ENCODE measurements at places on chromosomes 2 and 18.

GRCh38 chr18:78073275-78073674 lies 823.6 kb downstream of the GALR1 start:
- no peak for DNase-seq

DNA sequence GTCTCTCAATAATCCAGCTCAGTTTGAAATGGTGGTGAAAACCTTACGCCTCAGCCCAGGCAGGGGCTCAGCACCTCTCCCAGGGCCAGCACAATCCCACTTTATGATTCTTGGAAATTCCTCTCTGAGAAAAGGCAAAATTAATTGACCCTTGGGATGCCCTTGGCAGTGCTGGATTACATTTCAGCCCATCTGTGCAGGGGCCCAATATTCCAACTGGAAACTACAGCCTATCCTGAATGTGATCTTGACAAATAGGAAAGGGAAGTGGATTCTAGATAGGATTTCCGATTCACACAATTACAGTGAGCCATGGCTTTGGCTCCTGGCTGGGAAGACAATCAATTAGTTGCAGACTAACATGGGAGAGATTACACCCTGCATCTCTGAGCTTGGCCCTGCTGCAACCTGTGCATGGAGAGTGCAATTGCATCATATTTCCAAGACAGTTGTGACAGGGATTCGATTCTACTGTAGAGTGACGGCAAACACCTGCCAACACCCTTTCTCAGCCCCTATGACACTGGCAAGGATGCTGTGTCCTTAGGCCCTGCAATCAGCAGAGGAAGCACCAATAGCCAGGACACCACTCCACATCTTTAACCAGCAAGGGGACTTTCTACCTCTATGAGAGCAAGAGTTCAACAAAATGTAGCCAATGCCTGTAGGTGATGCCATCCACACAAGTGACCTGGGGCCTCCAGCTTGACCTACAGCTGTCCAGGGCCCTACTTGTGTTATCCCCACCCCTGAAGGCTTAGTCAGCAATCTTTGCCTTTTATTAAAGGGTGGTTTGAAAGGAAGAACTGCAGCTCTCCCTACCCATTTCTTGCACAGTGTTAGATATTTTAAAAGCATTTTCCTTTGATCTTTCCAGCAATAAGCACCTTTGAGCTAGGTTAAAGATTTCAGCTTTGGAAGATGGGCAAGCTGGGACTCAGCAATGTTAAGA lies 187.2 kb upstream of the HS6ST1 start:
- DNase-seq = no peak

DNA sequence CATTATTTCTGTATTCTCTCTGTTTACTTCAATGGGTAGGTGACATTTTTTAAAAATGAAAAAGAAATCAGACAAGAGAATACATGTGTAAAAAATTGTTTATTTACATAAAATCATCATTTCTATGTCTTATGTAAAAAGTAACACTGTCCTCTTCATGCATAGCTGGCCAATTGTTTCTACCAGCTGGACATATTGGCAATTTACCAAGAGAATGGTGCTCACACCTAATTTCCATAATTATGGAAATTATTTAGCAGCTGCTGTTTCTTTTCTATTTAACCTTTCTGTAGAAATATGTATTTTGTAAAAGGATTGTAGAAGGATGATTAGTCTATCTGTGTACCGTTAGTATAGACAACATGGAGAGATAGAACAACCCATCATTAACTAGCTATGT lies 791.9 kb downstream of the TRIB2 start:
- DNase-seq = no peak

DNA sequence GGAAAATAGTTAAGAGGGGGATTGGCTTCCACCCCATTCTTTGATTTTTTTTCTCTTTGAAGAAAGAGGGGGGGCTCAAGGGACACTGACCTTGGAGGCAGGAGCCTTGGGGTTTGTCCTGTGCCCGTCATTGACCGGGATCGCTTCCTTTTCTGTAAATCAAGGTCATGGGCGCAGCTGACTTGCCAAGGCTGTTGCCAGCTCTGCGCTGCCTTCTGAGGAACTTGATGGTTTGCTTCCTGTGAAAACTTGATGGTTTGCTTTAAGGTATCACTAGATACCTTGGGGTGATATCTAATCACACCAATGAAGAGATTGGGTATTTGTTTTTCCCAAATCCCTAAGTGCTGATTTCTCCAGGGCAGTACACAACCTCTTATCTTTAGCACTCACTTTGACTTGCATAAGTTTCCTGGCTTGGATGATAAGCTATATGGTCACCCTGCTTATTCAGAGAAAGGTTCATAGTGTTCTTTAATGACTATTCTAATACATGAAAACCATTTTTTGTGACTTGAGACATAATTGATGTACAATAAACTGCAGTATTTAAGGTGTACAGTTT lies 56.0 kb downstream of the DGKD start:
- no peak for DNase-seq

DNA sequence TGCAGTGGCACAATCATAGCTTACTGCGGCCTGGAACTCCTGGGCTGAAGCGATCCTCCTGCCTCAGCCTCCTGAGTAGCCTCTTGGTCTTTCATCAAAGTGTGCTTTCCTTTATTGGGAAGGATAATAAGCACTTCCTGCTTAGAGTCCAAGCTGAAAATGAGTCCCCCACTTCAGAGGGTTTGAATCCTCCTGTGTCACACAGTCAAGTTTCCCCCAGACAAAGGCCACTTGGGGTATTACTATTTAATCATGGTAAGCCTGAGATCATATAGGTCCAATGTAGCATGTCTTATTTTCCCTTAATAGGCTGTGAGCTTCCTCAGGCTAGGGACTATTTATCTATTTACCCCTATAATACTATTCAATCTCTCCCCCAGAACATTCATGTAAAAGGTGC lies 11.4 kb upstream of the KIAA2012 start:
- DNase-seq = no peak

DNA sequence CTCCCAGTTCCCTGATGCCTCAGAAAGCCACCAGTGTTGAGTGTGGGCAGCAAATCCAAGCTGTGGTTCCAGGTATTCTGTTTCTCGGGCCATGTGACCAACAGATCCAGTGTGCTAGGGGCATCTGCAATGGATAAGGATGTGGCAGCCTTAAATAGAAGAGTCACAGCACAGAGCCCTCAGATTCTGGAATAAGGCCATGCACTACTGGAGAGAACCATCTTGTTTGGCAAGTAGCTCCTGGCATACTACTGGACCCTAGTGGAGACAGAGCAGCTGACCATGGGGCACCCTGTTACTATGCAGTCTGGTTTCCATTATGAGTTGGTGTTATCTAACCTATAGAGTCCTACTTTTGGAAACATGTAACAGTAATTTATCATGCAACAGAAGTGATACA lies 53.3 kb upstream of the ZBTB7C start:
- no peak for DNase-seq

DNA sequence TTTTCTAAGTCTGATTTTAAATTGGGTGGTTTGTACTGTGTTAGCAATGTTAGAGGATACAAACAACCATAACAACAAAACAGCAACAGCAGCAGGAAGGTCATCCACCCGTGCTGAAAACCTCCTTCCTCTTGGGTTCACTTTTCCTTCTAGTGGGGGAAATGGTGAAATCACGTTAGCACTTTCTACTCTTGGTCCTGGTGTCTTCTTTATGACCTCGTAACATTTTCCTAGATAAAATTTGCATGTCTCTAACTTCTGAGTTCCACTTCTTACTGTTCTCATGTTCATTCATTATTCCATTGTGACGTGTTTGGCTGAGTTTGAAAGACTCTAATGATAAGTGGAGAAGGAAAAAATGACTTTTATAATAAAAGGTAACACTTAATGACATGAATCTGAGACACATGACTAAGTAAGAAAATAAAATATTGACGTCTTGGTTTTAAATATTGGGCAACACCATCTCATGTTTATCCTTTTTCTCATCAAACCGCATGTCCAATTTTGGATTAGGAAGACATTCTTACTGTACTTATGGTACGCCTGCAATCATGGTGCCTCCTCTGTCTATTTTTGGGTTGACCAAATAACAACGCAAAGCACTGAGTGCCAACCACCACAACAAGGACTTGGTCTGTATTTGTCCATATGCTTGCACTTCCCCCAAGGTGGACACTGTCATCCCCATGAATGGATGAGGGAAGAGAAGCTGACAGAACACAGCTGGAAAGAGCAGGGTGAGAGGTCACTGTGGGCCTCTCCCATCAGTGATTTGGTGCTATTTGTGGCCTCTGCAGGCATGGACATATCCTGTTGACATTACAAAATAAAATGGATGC lies 25.7 kb upstream of the IL1R1 start:
- DNase-seq = peak; percentile 41

- no peak for DNase-seq
These were observed 15.5 kb upstream of the STON1 start for GRCh38 chr2:48514348-48515003.

DNA sequence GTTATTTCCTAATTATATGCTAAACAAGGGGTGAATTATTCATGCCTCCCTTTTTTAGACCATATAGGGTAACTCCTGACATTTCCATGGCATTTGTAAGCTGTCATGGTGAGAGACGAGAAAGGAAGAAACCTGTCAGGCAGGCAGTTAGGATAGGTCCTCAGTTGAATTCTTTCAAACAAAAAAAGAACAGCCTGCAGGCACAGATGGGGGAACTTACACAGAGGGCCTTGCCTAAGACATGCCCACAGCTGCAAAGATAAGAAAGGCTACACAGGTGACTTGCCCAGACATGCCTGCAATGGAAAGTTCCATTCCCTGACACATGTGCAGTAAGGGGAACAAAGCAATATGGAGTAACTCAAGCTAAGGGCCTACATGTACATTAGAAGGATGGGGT lies 128.1 kb downstream of the TMEM163 start:
- no peak for DNase-seq

Measured in CD14-positive monocyte (primary cell).